ENCODE measurements at places on chromosomes 7 and 10.

DNA sequence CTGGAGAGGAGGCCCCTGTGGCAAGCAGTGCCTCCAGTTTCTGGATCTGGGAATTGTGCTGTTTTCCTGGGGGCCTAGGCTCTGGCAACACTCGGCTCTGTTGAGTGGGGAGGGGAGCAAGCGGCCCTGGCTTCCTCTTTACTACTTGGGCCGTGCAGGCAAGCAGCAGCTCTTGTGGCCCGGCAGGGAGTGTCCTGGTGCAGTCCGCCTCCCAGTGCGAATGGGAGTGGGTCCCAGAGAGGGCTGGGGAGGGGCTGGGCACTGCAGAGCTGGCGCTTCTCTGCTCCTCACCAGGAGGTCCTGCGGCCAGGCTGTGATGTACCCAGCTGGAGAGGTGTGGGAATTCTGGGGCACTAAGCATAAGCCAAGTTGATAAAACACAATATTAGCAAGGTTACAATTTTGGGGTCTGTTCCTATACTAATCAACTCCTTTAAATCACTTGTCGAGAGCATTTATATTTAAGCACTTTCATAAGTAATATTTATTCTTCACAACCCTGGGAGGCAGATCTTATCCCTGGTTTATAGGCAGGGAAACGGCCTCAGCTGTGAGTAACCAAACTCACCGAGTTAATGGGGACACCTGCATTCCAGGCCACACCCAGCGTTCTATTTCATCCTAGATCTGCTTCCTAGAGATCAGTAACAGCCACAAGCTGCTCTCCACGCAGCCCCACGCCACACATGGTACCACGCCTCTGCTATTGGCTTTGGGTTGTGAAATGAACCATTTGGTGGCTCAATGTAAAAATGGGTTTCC, 183.4 kb upstream of the PLXNA4 start:
- no peak for DNase-seq

GRCh38 chr10:123807444-123808035, 84.1 kb downstream of the CPXM2 start:
- no peak for DNase-seq

- DNase-seq = no peak
Measured at GRCh38 chr10:102738692-102739121, 5.0 kb upstream of the WBP1L start.

DNA sequence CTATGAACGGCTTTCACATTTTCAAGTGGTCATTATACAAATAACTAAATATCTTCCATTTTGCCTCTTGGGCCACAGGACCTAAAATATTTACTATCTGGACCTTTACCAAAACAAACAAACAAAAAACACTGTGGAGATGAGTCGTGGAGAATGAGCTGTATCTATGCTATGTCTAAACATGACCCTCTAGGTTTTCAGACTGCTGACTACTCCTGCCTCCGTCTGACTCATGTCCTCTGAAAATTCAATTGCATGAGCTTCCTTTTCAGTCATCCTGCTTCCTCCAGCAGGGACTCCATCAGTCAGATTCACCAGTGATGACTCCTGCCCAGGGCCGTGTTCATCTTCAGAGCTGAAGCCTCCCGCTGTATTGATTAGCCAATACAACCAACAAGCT, 96.8 kb downstream of the COL28A1 start:
- no peak for DNase-seq

GRCh38 chr7:1591396-1591795, 21.6 kb upstream of the PSMG3 start:
- DNase-seq = no peak

- DNase-seq = no peak
Measured at GRCh38 chr10:121088524-121088923, 237.4 kb downstream of the WDR11 start.

- DNase-seq = no peak
Measured at GRCh38 chr7:41955893-41956675, 253.2 kb upstream of the INHBA start.

DNA sequence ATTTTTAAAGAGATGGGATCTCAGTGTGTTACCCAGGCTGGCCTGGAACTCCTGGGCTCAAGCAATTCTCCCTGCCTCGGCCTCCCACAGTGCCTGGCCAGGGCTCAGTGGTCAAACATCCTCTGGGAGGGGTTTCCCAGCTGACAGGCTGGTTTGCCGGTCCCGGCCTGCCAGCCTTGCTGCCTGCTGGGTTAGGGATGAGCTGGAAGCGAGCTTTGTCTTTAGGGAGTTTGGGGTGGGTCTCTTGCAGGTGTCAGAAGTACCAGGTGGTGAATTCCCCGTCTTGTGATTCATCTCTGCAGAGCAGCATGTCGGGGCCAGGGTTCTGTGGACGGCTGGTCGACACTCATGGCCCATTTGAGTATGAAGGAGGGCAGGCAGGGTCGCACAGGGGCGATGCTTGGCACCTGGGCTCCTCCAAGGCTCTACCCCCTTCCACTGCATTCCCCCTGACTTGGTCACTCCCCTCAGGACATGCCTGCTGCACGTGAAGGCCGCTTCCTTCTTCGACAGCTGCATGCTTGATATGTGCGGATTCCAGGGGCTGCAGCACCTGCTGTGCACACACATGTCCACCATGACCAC, 30.3 kb downstream of the ZAN start:
- no peak for DNase-seq

DNA sequence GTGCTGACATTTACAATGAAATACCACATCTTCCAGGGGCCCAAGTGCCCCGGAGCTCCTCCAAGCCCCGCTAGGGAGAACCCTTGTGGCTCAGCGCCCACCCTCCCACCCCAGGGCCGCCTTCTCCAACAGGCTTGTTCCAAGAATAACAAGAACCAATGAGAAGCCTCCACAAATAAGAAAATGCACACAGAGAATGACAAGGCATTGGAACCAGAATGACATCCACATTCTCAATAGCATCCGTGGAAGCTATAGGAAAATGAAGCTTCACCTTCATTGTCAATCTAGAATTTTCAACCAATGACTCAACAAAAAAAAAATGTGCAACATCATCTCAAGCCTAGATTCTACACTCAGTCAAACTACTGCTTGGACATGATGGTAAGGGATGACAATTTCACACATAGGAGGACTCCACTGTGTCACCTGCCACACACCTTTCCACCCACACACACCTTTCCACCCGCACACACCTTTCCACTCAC, 50.4 kb upstream of the PPP2R2D start:
- no peak for DNase-seq

- no peak for DNase-seq
Measured at GRCh38 chr10:121165276-121165675, 314.1 kb downstream of the WDR11 start.

DNA sequence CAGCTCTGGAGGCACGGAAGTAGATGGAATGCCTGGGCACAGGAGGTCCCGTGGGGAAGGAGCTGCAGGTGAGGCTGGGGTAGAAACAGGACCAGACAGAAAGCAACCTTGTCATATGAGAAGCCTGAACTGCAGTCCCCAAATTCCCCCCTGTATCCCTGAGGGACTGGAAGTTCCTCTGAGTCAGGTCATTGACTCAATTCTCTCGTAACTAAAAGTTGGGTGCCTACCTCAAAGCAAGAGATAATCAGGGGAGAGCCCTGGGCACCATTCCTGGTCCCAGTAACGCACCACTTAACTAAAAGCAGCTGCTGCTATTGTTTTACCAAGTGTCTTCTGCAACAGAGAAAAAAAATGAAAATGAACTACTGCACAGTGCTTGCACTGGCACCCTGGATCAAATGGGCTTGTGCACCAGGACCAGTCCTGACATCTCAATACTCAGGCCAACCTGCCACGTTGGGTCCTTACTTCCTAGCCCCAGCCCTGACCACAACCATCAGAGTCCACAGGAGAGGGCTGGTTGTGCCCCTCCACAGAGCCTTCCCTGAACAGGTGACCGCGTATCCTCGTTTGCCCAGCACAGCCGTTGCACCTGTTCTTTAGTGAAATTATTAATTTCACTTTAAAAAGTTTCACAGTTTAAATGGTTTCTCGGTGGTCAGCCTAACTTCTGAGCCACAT, 79.3 kb downstream of the GRID1 start:
- no peak for DNase-seq

DNA sequence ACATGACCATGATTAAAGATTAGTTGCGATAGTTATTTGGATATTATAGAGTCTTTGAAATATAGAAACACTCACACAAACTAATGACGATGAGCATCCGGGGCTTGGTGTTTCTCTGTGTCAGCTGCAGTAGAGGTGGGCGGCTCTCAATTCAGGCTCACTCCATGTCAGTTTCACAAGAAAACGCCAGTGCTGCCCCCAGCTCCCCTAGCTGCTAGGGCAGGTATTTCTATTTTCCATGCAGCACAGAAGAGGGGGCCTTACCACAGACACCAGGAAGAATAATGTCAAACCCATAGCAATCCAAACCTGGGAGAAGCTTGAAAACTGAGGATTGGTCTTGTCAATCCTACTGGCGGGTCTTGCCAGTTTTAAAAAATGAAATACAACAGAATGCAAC, 197.1 kb downstream of the PHTF2 start:
- no peak for DNase-seq

DNA sequence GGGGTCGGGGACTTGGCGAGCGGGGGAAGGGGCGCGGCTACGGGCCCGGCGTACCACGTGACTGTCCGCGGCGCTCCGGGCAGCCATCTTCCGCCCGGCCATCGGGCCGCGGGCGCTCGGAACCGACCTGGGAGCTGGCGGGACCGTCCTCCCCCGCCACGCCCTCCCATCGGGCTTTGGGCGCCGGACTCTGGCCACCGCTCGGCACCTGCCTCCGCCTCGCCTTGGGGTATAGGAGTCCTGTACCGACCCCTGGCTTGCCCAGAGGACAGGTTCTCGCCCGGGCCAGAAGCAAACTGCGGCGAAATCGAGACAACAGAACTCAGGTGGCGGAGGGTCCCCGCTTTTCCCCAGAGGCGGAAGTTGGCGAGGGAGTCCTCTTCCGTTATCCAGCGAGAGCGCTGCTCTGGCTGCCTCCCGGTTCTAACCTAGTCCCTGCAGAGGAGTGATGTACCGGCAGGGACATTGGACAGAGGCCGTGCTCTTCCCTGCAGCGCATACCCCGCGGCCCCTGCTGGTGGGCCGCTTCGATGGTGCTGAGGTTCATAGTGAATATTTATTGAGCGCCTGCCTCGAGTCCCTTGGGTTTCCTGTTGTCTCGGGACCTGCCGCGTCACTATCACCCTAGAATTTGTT, 1.2 kb upstream of the SGMS1 start:
- DNase-seq = peak; percentile 62

DNA sequence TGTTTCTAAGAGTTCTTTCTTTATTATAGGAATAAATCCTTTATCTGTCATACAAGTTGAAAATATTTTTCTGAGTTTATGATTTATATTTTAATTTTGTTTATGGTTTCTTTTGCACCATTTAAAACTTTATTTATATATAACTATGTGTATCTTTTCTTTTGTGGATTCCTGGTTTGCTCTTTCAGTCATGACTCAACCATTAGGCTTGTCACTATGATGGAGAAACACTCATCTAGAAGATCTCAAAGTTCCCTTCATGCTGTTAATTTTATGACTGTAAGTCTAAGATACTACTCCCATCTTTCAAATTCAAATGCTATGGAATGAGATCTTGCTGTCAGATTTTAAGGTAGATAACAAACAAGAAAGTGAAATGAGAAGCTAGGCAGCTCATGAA, 199.5 kb downstream of the INHBA start:
- no peak for DNase-seq

DNA sequence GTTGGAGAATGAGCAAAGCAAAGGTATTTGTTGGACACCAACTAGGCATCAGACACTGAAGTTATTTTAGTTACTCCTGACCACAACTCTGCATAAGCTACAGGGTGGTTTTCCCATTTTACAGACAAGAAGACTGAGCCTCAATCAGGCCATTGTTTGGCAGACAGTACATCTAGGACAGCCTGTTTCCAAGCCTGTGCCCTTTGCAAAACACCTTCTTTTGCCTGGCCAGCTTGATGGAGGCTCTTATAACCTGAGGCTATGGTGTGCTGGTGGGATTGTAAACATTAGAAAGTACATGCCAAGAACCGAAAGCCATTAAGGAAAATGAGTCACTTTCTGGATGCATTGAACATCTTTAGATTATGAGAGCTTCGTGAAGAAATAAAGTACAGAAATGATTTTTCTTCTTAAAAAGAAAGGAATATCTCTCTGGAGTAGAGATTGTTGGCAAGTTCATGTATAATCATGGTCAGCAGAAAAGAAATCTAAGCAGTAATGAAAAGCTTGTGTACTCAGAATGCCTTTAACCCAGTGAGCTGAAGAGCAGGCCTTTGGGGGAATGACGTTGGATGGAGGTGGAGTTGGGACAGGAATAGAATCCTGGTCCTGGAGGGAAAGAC, 140.6 kb downstream of the KIAA1217 start:
- no peak for DNase-seq

- DNase-seq = no peak
Measured at GRCh38 chr7:3984456-3984855, 683.4 kb downstream of the SDK1 start.

GRCh38 chr7:125090596-125090995, 161.0 kb upstream of the POT1 start:
- no peak for DNase-seq

DNA sequence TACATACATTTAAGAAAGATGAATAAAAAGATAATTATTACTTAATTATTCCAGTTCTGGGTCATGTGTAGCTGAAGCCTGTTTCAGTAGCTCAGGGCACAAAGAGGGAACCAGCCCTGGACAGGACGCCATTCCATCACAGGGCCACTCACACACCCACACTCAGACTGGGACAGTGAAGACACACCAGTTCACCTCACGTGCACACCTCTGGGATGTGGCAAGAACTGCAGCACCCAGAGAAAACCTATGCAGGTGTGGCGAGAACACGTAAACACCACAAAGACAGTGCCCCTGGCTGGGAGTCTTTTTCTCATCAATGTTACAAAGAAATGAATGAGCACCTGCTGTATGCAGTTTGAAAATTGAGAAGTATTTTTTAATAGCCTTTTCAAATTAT, 1.6 kb upstream of the IDI1 start:
- peak; percentile 40 for DNase-seq

DNA sequence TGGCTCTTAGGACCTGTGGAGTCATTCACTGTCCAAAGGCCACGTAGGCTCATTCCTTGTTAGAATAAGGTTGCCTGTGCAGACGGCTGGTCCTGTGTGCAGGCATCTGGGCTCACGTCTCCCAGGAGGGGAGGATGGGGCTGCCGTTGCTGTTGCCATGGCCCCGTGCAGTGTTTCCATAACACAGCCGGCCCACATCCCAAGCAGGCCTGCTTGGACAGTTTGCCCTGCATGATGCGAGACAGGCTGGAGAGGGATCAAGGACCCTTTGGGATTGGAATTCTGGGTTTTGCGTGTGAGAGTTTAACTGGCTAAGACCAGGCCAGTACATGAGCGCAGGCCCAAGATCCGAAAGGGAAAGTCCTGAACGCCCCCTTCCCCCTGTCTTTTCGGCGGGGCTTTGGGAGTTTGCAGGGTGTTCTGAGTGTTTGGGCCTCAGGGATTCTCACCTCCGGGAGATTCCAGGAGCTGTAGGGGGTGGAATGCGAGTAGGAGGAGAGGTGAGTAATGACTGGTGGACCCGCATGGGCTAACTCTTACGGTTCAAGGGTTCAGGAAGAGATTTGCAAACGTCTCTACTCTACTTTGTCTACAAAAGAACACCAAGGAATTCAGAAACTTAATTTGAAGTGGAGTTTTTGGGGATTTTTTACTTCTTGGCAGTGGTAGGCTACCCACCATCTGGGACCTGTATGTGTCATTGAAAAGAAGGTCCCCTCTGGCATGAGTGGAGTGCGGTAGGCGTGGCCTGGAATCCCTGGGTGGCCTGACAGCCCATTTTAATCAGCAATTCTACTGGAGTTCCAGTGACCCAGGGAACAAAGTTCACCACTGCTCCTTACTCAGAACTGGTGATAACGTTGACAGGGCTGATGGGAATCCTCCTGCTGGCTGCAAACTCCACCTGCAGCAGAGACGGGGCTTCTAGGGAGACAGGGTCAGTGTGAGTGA, 125.4 kb downstream of the ITIH5 start:
- no peak for DNase-seq

- DNase-seq = no peak
Measured at GRCh38 chr7:101644879-101645278, 15.8 kb upstream of the MYL10 start.
